Stimulated activated CD8-positive, alpha-beta memory T cell treated with anti-CD3 and anti-CD28 coated beads, Interleukin-15, amount 100 ng/mL, for 48 hours (primary cell): ENCODE measurements at places on chromosomes 1 and 21.

DNA sequence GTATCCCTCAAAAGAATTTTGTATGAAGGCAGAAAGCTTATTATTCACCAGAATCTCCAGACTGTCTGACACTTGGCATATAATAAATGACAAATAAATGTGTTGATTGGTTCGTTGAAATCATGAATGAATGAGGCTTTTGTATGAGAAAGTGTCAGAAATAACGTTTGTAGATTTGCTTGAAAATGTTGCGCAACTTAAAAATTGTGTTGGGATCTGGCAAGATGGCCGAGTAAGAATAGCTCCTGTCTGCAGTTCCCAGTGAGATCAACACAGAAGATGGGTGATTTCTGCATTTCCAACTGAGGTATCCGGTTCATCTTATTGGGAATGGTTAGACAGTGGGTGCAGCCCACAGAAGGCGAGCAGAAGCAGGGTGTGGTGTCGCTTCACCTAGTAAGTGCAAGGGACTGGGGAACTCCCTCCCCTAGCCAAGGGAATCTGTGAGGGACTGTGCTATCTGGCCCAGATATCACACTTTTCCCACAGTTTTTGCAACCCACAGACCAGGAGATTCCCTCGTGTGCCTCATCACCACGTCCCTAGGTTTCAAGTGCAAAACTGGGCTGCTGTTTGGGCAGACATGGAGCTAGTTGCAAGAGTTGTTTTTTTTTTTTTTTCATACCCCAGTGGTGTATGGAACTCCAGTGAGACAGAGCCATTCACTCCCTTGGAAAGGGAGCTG, 759.0 kb downstream of the LTN1 start:
- no peak for DNase-seq

- no peak for DNase-seq
Observed at GRCh38 chr1:107653005-107653404, 312.0 kb downstream of the VAV3 start.

DNA sequence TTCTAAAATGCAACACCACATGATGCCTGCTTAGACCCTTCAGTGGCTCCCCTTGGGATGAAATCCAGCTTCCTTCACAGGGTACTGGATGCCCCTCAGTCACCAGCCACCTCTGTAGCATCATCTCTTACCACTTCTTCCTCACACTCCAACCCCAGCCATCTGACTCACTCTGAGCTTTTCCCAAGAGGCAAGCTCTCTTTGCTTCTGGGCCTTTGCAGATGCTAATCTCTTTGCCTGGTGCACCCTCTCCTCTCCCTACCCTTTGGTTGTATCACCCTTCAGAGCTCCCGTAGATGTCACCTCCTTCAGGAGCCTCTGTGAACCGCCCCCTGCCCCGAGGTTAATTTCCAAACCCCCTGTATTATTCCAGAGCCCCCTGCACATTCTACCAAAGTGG, 164.8 kb upstream of the ZC3H12A start:
- DNase-seq: no peak

DNA sequence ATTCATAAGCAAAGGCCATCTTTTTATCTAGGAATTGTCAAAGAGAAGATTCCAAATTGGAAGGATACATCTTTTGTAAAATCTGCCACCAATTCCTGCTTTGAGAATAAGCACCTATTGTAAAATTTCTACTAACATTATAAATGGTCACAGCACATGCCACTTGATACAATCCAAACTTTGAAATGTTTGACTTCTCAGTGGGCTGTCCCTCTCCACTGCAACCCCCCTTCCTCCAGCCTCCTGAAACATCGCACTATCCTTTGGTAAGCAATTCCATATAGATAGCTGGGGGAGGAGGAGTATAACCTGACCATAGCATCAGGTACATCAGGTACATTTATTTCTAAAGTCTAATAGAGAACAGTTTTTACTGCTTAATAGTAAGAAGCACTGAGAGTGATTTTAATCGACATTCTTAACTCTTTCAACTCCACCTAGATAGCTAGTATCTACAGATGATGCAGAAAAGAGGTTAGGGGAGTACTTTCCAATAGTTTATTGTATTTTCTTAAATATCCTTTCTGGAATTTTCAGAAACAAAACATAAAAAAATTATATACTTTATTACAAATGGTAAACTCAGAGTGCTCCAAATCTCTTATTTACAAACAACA, 2.9 kb downstream of the JUN start:
- no peak for DNase-seq

GRCh38 chr1:116230712-116231111, 119.5 kb downstream of the MAB21L3 start:
- no peak for DNase-seq

- no peak for DNase-seq
Observed at GRCh38 chr21:28663111-28663693, 329.5 kb downstream of the LTN1 start.

- no peak for DNase-seq
Observed at GRCh38 chr1:48555271-48555670, 83.3 kb upstream of the SPATA6 start.

DNA sequence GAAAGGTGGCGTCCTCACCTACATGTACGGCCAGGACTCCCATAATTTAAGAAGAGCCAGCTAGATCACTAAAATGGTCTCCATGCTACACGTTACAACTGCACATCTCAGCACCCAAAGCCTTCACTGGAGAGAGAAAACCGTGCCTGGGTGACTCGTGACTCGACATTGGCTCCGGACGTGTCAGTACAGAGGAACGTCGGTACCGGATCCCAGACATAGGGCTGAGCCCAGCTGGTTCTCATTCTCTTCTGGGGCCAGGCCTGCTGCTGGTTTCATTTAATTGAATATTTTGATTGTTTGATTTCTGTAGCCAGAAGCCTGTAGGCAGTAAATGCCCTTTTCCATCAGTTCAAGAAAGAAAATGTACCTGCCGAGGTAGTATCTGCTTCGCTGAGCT, 93.1 kb downstream of the HHIPL2 start:
- DNase-seq: no peak

GRCh38 chr1:113860891-113861290, 10.6 kb downstream of the PTPN22 start:
- no peak for DNase-seq

DNA sequence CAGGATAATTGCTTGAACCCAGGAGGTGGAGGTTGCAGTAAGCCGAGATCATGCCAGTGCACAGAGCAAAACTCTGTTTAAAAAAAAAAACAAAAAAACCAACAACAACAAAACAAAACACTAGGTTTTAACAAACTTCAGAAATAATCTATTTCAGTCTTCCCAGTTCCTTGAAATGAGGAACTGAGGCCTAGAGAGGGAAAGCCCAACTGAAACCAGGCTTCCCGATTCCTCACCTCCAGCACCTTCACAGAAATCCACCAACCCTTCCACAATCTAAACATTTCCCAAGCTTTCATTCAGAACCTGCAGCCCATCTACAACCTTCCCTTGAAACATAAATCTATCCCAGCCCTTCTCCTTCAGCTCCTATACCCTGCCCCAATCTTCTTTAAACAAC, 612 bp upstream of the CD52 start:
- no peak for DNase-seq

- no peak for DNase-seq
Observed at GRCh38 chr1:87558921-87559320, 230.2 kb downstream of the LMO4 start.

GRCh38 chr21:36337099-36337509, 17.1 kb downstream of the MORC3 start:
- DNase-seq: no peak

GRCh38 chr1:89147678-89148658, 22.1 kb upstream of the GBP2 start:
- DNase-seq: no peak

- no peak for DNase-seq
Observed at GRCh38 chr1:196305216-196305615, 303.0 kb downstream of the KCNT2 start.

DNA sequence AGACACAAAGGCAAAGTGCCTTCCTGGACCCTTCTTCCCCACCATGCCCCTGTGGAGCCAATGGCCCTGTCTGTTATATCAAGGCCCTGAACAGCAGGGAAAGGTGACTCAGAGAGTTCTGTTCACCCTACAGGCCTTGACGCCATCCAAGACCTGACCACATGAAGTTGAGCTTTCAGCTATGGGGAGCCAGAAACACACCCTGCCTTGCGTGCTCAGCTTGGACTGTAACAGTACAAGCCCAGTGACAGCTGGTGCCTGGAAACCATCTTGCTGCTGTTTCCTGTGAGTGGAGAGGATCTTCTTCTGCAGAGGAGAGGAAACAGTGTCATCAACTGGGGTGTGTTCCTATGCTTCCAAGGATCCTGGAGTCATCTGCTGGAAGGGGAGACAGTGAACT, 165.0 kb upstream of the IRF2BP2 start:
- no peak for DNase-seq

DNA sequence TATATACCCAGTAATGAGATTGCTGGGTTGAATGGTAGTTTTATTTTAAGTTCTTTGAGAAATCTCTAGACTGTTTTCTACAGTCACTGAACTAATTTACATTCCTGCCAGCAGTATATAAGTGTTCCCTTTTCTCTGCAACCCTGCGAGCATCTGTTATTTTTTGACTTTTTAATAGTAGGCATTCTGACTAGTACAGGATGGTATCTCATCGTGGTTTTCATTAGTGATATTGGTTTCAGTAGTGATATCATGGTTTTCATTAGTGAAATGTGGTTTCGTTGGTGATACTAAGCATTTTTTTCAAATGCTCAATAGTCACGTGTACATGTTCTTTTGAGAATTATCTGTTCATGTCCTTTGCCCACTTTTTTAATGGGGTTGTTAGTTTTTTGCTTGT, 316.8 kb downstream of the PTBP2 start:
- no peak for DNase-seq

- no peak for DNase-seq
Observed at GRCh38 chr1:218031901-218032300, 253.2 kb upstream of the RRP15 start.

DNA sequence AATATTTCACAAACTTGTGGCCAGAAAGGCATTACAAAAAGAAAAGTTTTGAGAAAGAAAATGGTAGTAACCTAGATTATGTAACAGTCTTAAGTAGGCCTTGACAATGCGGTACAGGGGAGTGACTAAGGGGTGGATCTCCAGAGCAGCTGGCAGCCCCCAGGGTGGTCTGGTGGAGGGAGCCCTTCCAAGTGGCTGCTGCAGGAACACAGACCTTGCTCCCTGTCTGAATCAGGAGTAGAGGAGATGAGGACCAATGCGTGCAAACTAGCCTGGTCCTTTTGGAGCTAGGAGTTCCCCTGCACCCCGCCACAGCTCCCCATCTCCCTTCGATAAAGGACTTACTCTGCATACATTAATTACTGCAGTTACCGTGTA, 189.0 kb downstream of the NFIA start:
- DNase-seq: no peak

DNA sequence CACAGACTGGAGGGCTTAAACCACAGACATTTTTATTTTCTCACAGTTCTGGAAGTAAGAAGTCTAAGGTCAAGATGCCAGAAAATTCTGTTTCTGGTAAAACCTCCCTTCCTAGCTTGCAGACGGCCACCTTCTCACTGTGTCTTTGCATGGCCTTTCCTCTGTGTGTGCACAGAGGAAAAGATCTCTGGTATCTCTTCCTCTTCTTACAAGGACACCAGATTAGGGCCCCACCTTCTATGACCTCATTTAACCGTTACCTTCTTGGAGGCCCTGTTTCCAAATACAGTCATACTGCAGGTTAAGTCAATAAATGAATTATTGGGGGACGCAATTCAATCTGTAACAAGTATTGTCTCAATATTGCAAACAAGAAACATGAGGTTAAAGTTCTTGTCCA, 63.0 kb upstream of the PRDX6 start:
- DNase-seq: no peak

DNA sequence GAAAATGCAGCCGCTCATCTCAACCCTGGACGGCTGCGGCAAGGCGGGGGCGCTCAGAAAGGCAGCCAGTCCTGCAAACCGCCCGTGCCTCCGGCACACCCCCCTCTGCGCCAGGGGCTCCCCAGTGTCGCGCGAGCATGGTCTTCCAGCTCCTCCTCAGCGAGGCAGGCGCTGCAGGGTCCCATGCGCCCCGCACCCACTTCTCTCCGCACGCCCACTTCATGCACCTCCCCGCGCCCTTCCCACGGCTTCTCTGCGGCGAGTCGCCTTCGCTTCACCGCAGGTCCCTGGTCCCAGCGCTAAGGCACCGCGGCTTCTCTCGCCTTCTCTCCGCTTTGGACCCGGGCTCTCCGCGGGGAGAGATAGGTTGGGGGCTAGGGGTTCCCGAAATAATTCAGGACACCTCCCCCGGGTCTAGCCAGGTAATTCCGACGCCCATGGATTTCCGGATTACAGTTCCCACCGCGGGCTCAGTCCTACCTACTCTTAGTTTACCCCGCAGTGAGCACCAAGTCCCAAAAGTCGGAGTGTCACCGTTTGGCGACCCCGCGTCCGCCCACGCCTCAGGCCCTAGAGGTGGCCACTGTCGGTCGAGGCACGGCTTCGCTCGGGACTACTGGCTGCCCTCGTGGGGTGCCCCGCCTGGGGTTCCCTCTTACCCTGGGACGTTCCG, 67.5 kb downstream of the SYT2 start:
- DNase-seq: no peak

- no peak for DNase-seq
Observed at GRCh38 chr1:110125810-110126209, 13.6 kb downstream of the UBL4B start.

- no peak for DNase-seq
Observed at GRCh38 chr1:10189659-10190058, 20.7 kb upstream of the KIF1B start.

DNA sequence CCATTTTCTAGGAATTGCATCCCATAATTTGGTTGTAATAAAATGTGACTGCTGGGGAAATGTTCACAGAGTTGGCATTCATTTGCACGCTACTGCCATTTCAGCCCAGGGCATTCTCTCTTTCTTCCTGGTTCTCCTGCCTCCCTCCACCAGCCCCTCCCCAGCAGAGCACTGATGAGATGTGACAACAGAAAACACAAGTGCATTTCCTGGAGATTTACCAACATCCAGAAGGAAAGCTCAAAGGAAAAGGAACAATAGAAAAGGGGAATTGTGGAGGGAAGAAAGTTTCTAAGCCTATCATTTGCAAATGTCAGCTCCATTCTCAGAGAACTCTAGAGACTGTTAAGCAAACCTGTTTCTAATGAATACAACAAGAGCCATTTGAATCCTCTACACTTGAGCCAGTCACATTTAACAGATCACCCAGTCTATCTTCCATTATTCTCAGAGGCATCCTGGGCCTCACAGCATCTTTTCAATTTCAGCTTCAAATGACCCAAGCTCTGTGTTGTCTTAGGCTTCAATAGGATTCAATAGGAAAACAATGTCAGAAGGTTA, 395.6 kb upstream of the PBX1 start:
- DNase-seq: no peak

- no peak for DNase-seq
Observed at GRCh38 chr1:183180634-183181056, 5.4 kb upstream of the LAMC2 start.

GRCh38 chr1:65065524-65066418, 82.2 kb upstream of the AK4 start:
- no peak for DNase-seq
